ENCODE measurements at places on chromosomes 1 and 21.

- DNase-seq, result no peak
Measured at GRCh38 chr1:240820816-240821215, 208.9 kb upstream of the GREM2 start.

GRCh38 chr1:178702146-178702545 is 22.9 kb upstream of the RALGPS2 start:
- DNase-seq, result no peak

DNA sequence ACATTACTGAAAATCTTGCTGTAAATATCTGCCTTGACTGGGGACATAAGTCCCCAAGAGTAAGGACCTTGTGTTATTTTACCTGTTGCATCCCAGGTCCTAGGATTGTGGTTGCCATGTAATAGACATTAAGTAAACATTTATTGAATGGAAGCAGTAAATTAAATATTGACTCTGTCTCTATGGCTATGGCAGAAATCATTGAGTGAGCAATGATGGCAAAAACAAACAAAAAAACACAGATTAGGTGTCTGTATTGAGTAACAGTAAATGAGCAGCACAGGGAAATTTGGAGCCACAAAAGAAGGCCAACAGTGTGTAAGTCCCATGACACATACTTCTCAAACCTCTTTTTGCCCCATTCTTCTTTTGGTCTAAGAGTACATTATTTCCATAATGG is 240.4 kb downstream of the NFIA start:
- DNase-seq, result no peak

DNA sequence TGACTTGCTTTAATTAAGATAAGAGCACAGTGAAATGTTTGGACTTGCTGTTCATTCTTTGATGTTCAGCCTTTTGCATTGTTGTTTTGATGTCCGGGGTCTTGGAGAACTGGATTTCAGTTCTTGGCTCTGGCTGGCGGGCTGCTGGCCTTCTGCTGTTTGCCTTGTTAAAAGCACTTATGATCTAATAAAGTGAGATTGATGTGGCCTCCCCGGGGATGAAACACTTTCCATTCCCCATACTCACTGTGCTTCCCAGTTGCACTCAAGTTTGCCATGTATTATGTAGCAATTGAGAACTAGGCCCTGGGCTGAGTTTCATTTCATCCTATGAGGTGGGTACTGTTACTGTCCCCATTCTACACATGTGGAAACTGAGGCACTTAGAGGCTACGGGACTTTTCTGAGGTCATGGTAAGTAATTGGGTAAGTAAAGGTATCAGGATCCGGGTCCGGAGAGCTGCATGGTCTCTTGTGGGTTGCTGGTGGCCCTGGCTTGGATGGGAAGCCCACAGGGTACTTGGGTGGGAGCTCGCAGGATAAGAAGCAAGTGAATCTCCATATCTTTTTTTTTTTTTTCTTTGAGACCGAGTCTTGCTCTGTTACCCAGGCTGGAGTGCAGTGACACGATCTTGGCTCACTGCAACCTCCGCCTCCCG is 127.7 kb upstream of the ZBTB40 start:
- no peak for DNase-seq

DNA sequence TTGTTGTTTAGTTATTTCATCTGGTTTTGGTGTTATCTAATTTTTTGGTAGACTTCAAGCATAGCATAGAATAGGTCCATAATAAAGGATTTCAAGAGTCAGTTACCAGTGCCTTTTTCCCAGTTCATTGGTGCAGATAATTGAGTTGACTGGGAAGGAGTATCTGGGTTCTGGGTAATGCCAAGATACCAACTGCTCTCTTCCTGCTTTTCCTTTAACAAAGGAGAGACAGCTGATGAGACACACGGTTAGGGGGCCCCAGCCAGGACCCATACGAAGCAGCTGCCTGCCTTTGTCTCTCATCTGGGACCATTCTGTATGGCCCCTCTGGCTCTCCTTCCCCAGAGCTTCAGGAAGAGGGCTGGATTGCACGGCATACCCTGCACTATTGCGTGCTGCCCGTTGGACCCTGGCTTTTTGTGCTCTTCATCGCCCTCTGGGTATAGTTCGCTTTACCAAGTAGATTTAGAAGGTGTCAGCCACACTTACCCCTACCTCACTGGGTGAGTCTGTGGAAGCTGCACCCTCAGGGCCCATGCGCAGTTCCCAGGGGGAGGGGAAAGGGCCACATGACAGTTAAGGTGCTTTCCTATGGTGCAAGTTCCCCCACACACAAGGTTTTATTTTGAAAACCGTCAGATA is 7.0 kb downstream of the NAV1 start:
- DNase-seq, result no peak

DNA sequence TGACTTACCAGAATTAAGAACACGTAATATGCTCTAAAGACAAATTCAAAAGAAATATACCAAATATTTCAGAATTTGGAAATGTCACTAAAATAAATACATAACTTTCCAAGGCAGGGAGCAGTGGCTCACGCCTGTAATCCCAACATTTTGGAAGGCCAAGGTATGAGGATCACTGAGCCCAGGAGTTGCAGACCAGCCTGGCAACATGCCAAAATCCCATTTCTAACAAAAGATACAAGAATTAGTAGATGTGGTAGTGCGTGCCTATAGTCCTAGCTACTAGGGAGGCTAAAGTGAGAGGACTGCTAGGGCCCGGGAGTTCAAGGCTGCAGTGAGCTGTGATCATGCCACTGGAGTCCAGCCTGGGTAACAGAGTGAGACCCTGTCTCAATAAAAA is 11.7 kb downstream of the LUZP1 start:
- DNase-seq, result no peak

DNA sequence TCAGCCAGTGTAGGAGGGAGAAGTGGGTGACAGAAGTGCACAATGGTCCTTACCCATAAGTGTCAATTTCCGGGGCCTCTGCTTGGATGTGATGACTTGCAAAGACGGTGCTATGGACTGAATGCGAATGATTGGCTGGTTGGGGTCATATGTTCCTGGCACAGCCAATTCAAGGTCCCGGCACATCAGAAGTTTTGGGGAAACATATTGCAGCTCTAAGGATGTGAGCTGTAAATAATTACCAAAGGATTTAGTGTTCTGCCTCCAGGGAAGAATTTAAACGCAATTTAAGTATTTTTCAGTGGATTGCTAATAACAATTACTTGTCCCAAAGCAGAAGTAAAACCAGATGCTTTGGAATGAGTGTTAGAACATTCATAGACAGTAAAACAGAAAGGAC is 26.9 kb upstream of the EXOSC10 start:
- no peak for DNase-seq

GRCh38 chr1:160483505-160484185 is 39.4 kb downstream of the SLAMF6 start:
- DNase-seq, result no peak

DNA sequence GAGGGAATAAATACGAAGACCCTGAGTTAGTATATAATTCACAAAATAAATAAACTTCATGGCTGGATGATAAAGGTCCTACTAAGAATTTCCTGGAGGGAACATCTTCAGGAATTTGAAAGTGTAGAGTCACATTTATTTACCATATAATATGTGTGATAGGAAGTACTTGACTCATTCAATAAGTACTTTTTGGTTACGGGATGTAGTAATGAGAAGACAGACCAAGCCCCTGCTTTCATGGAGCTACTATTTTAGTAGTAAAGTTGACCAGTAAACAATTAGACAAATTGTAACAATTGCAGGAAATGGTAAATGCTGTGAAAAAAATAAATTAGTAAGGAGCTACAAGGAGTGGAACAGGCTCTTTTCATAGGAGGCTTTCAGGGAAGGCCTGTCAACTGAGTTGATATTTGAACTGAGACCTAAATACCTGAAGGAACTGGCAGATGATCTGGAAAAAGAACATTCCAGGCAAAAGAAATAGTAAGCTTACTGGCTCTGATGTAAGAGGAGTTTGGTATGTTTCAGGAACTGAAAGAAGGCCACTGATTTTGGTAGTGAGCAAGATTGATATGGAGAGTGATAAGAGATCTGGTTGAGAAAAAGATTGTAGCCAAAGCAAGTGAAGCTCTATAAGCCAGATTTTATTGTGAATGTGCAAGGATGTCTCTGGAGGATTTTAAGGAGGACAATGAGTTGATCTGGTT is 36.2 kb downstream of the CAMSAP2 start:
- no peak for DNase-seq

GRCh38 chr1:200588698-200589097 is 31.9 kb downstream of the KIF14 start:
- no peak for DNase-seq

DNA sequence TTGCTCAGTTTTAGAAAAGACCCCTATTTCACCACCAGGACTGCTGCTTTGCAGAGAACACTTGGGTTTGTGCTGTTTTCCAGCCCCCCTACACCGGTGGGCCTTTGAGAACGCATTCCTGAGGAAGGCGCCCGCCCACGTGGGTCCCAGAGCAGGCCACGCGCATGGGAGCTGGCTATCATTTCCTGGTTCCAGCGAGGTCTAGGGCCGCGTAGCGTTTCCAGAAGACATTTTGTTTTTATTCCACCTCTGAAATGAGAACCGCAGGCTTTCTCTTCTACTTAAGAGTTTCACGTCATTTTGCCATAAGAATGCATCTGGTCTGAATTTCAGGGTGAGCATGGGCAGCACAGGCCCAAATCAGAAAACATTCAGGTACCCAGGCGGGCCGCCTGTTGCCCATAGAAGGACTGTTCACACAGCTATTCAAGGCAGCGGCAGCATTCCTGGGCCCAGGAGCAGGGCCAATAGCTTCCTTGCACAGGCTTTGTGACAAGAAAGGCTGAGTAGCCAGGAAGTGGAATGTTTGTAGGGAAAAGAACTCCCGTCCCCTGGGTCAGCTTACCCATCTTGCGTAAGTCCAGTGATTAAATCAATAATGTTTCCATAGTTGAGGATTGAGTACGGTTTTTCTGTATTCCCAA is 1.4 kb upstream of the KLHL21 start:
- no peak for DNase-seq

GRCh38 chr1:39205781-39206464 is 1.4 kb downstream of the MACF1 start:
- DNase-seq, result no peak

- DNase-seq, result no peak
Measured at GRCh38 chr1:27529704-27530018, 39.7 kb upstream of the WASF2 start.

GRCh38 chr1:17919525-17920439 is 164.6 kb downstream of the ACTL8 start:
- DNase-seq, result peak; percentile 61

Measured in dorsolateral prefrontal cortex (tissue), 122 donors.